CD4-positive, alpha-beta T cell treated with Interleukin-1 beta for 1 hour (primary cell): ENCODE measurements at places on chromosomes 4 and X.

DNA sequence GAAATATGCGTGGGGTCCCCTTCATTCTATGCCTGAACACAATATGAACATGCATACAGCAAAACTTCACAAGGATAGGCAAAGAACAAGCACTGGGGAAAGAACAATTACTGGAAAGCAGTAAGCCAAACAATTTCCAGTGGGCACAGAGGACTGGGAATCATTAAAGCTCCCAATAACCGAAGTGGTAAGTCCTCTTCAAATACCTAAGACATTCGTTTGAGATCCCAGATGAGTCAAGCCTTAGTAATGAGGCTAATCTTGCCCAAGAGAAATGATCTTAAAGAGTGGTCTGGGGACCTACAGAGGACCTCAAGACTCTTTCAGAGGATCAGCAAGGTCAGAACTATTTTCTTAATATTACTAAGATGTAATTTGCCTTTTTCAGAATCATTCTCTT, 28.6 kb downstream of the ANAPC10 start:
- DNase-seq: no peak

- DNase-seq: no peak
Observed at GRCh38 chr4:3320361-3321023, 27.7 kb downstream of the RGS12 start.

DNA sequence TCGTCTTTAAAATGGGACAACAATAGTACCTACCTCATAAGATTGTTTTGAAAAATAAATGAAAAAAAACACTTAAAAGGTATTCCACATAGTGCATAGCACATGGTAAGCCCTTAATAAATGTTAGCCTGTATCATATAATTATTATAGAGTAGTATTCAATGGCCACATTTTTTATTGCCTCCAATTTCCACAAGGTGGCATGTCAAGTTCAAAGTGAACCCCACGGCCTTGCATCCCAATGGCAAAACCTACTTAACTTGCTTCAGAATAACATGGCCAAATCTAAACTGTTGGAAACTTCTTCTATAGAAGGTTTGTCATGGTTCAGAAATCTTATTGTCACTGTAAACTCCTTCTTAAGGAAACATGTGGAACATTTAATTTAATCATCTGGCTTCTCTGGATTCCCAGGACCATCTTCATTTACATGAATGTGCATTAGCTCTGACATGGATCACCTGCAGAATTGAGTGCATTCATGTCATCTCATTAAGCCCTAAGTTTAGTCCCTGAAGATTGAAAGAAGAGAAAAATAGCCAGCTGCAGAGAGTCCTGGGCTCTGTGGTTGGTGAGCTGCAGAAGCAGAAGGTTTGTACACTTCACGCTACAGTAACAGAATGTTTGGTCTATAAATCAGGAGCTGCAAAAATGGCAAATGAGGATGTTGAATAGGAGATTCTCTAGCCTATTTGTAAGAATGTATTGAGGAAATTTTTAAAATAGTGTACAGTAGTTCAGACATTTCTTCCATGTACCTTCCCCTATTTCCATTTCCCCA, 61.0 kb downstream of the ANXA3 start:
- DNase-seq: peak; percentile 28

DNA sequence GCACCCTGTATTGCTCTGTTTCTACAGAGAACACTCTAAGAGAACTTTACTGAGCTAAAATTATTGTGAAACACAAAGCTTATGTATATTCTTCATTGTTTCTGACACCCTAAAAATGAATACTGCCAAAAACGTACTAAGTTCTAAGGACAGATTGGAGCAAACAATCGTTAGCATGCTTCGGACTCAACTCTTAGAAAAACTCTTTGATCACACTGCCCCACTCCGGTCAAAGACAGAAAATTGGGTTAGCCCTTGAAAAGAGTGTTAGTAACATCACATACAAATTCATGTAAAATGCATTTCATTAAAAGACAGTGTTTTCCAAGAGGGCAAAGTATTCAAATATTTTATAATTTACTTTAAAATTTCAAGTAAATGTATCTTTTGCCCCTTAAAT, 177.4 kb downstream of the DCHS2 start:
- no peak for DNase-seq
